BJ (cell line): ENCODE measurements at places on chromosomes 12 and 14. TPM values are rescaled to one million over a fixed set of nuclear protein-coding genes. Genes with fewer than 3 reads are reported as not detected.
A peak's percentile ranks its signal among the peaks of the same experiment; 100 is the strongest.

GRCh38 chr14:21070610-21071224 lies 613 bp downstream of the ARHGEF40 start:
- no peak for DNase-seq

GRCh38 chr12:79366374-79366773 lies 324.4 kb downstream of the PAWR start:
- DNase-seq, result no peak

DNA sequence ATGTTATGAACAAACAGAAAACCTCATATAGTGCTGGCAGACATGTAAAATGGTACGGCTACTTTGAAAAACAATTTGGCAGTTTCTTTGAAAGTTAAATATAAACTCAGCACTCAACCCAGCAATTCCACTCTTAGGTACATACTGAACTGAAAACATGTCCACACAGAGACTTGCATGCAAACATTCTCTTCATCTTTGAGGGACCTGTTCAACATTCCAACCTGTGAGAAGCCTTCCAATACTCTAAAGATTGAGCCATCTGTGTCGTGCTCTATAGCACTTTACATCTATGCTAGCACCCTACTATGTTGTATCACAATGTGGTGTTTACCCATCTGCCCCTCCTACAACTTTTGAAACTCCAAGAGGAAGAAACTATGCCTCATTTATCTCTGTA lies 79.3 kb downstream of the DNAI7 start:
- no peak for DNase-seq

DNA sequence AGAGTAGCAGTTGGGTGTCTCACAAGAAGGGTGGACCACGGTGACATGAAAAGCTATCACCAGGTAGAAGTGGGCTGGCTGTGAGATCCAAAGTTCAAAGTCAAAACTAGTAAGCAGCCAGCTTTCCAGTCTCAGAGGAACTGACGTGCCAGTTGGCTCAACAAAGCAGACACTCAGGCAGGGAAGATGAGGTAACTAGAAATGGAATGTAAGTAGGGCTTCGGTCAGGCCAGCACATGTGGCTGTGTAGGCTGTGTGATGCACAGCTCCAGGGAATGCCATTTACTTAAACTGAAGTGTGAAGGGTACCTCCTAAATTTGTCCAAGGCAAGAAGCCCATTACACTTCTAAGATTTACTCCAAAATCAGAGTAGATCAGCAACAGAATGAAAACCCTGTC lies 43.6 kb downstream of the PTPRR start:
- DNase-seq, result no peak

- no peak for DNase-seq
Measured at GRCh38 chr12:57110104-57111030, 795 bp downstream of the STAT6 start.

BCL2L2 gene
- polyA plus RNA-seq, result 26.5 and 27.9 TPM in 2 replicates

- no peak for DNase-seq
Measured at GRCh38 chr12:115946867-115947695, 330.4 kb downstream of the MED13L start.

TMEM63C gene
- not detected in 2 replicates for polyA plus RNA-seq

- no peak for DNase-seq
Measured at GRCh38 chr12:121628037-121628436, 1.7 kb downstream of the ORAI1 start.

PROX2 gene
- not detected in 2 replicates for polyA plus RNA-seq

CEP128 gene
- polyA plus RNA-seq, result 1.7 and 1.9 TPM in 2 replicates

GRCh38 chr14:99484106-99484505 lies 2.9 kb downstream of the CCNK start:
- DNase-seq, result no peak

DNA sequence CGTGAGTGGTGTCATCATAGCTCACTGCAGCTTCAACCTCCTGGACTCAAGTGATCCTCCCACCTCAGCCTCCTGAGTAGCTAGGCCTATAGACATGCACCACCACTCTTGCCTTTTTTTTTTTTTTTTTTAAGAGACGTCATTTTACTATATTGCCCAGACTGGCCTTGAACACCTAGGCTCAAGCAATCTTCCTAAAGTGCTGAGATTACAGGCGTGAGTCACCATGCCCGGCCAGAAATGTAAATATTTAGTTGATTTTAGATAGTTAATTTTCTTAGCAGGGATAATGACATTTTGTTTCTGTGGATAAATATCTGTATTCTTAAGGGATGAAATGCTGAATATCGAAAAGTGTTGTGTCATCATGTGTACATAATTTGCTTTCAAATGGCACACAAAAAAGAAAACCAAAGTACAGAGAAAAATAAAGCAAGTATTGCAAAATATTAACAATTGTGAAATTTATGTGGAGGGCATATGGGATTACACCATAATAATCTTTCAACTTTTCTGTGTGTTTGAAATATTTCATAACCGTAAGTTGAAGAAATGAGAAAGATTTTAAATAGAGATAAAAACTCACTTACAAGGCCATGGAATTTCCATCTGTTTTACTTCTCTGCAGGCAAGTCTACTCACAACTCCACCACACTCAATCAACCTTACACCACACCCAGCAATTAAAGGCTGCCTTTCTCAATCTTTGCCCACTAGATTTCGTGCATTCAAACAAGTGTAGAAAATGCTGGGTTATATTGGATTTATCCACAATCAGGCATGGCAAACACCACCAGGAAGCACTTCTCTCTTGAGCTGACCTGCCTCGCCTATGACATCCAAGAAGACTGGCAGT lies 93.7 kb downstream of the SPTSSA start:
- peak; percentile 46 for DNase-seq

- DNase-seq, result no peak
Measured at GRCh38 chr12:22231836-22232235, 102.7 kb downstream of the ST8SIA1 start.

DNA sequence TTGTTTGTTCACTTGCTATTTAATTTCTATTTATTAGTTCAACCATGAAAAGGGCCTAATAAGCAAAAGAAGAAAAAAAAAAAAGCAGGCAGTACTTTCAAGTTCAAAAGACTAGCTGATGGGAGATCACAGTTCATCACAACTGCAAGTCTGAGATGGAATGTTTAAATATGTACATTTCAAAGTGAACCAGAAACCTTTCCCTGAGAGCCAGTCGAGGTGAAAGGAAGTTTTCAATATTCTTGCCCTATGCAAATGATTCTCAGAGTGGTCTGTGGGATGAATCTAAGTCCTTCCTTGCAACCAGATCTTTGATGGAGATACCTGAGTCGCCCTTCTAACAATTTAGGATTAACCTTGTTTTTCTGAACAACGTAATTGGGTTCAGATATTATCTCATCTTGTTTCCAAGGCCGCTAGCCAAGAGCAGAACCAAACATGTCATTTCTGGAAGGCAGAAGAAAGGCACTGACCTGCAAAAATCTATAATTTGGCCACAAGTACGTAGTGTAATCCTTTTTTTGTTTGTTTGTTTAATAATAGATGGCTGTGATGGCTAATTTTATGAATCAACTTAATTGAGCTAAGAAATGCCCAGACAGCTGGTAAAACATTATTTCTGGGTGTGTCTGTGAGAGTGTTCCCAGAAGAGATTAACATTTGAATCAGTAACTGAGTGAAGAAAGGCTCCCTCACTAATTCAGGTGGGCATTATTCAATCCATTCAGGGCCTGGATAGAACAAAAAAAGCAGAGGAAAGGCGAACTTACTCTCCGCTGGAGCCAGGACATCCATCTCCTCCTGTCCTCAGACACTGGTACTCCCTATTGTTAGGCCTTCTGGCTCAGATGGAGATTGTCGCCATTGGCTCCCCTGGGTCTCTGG lies 171.1 kb upstream of the TMPO start:
- DNase-seq, result no peak

RAD52 gene
- 13.1 and 15.3 TPM in 2 replicates for polyA plus RNA-seq

C12orf76 gene
- polyA plus RNA-seq, result 8.9 and 10.0 TPM in 2 replicates

FAM181A gene
- polyA plus RNA-seq, result not detected in 2 replicates

GPHN gene
- 7.2 and 7.7 TPM in 2 replicates for polyA plus RNA-seq

DNA sequence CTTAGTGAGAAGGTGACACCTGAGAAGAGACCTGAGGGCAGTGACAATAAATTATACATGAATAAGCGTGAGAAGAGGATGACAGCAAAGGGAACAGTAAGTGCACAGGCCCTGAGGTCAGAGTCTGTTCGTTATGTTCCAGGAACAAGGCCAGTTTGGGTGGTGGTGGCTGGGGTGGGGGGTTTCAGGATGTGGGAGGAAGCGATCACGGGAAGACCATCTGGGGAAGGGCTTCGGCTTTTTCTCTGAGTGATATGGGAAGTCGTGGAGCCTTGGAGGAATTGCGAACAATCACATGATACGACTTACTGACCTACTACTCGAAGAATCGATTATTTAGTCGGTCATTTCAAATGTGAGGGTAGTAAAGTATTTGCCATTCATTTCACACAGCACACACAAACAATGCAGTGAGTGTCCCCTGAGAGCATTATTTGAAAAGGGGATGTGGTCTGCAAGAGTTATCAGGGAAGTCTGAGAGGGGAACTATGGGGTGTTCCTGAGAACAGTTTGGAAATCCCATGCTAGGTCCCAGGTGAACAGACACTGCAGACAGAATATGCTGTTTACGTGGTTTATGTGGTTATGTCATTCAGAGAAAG lies 94.7 kb downstream of the SLC38A1 start:
- DNase-seq, result no peak

DNA sequence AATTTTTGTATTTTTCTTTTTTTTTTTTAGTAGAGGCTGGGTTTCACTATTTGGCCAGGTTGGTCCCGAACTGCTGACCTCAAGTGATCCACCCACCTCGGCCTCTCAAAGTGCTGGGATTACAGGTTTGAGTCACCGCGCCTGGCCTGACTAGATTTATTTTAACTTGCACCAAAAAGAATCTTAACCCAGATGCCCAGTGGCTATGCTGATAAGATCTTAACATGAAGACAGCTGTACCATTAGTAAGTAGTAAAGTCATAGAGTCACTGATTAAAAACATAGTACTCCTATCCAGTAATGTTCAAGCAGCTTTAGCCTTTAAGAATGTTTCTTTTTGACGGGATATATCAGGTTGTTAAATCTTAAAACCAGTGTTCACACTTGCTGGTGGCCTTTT lies 1061.8 kb upstream of the FLRT2 start:
- DNase-seq, result peak; percentile 34

DNA sequence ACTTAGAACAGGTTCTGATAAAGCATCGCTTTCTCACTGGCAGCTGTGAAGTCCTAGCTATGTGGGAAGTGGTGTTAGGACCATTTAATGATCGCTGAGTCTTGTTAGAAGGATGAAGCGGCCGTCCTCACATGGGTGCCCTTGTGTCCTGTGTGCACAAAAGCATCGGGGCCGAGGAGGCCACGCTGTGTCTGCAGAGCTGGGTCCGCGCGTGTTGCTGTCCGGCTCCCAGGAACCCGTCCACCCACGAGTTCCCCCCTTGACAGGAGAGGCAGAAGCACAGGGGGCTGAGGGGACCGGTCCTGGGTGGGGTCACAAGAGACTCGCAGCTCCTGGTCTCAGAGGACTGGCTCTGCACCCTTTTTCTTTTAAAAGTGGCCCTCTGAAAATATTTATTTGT lies 90.4 kb downstream of the ADGRD1 start:
- no peak for DNase-seq

CBX5 gene
- 14.3 and 33.2 TPM in 2 replicates for polyA plus RNA-seq
